Stimulated activated CD4-positive, alpha-beta T cell treated with anti-CD3 and anti-CD28 coated beads, Interleukin-15, amount 100 ng/mL, for 1 hour (primary cell): ENCODE measurements at places on chromosomes 6 and 20.
A peak's percentile ranks its signal among the peaks of the same experiment; 100 is the strongest.

- no peak for DNase-seq
These were observed 1.0 kb upstream of the CUL9 start for GRCh38 chr6:43180985-43181384.

- no peak for DNase-seq
These were observed 229.0 kb downstream of the FOXC1 start for GRCh38 chr6:1838604-1839213.

GRCh38 chr20:20658871-20659431, 53.5 kb downstream of the RALGAPA2 start:
- DNase-seq, result no peak

- no peak for DNase-seq
These were observed 2.9 kb downstream of the CHRNA4 start for GRCh38 chr20:63357921-63358905.

DNA sequence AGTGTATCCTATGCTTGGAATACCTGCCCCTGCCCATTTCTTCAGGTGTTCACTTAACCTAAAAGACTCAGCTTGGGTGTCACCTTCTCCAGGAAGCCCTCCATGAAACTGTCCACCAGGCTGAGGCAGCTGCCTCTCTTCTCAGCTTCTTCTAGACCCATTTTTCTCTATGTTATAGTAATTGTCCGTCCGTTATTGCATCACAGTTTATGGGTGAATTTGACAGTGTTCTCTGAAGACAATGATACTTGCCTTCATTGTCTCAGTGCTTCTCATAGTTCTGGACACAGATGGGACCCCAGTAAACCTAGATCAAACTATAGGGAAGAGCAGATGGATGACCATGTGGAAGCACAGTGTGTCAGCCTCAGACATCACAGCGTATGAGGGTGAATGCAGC, 238.0 kb upstream of the MOCS1 start:
- DNase-seq, result no peak

- no peak for DNase-seq
These were observed 3.1 kb upstream of the ZNF831 start for GRCh38 chr20:59160389-59161115.

GRCh38 chr6:13417954-13418353, 69.4 kb downstream of the GFOD1 start:
- DNase-seq, result no peak

- no peak for DNase-seq
These were observed 16.2 kb upstream of the TGM2 start for GRCh38 chr20:38181207-38181801.

GRCh38 chr6:118744261-118744941, 93.0 kb upstream of the CEP85L start:
- no peak for DNase-seq

- DNase-seq, result no peak
These were observed 38.5 kb downstream of the DLGAP4 start for GRCh38 chr20:36344517-36345132.

DNA sequence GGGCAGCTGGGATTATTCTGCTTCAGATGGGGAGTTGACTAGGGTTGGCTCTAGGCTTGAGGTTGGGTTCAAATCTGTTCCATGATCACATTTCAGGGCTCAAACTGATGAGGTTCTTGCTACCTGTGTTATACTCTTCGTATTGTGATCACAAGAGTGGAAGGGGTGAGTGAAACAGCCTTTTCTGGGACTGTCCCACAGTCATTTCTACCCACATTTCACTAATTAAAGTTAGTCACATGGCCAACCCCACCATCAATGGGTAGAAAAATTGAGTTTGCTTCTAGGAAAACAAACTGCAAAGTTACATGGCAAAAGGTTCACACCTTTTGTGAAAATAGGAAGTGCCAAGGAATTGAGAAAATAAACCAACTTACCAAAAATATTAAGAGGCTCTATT, 33.5 kb upstream of the BMP2 start:
- no peak for DNase-seq

GRCh38 chr20:63973636-63974401, 4.1 kb upstream of the ZNF512B start:
- peak; percentile 80 for DNase-seq

DNA sequence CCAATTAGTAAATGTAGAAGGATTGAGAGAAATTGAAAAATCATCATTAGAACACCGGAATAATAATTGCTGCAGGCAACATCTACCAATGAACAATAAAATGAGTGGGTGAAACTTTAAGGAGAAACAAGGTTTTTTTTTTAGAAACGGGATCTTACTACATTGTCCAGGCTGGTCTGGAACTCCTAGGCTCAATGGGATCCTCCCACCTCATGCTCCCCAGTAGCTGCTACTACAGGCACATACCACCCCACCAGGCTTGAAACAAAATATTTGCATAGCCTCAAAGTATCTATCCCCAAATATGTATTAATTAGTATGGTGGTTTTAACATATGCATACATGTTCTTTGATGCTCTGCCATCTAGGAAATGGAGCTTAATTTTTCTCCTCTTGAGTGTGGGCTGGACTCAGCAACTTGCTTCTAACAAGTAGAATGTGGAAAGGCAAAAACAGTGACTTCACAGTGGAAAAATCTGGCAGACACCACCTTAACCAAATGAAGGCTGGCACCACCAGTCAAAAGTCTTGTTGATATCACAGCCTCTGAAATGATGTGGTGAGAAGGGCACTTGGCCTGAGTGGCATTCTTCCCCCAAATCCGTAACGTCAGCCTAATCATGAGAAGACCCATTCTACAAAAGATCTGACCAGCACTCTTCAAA, 12.1 kb downstream of the NRSN2 start:
- no peak for DNase-seq

DNA sequence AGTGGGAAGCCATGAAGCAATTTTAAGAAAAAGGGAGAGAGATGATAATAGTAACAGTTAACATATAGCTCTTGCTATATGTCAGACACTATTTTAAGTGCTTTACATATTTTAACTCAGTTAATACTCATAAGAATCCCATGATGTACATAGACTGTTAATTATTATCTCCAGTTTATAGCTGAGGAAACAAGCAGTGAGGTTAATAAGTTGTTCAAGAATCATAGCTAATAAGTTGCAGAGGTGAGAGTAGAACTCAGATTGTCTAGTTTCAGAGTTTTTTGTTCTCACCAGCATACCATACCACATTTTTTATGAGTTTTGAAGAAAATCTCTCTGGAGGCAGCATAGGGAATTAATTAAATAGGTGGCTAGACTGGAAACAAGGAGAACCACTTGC, 144.6 kb upstream of the MMS22L start:
- DNase-seq, result no peak

DNA sequence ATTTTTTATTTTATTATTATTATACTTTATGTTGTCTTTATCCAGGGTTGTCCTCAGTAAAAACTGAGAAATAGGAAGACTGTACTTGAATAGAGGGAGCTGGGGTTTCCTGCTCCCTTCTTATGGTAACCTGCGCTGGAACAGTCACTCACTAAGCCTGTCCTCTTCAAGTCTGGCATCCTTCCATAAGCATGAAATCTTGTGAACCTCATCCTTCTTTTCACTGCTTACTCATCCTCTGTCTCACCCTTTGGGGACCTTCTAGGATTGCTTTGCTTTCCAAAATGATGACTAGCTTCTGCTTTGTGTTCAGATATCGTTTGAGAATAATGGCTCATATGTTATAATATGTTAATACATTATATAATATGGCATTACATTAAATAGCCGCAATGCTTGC, 90.6 kb downstream of the C6orf118 start:
- DNase-seq, result no peak

DNA sequence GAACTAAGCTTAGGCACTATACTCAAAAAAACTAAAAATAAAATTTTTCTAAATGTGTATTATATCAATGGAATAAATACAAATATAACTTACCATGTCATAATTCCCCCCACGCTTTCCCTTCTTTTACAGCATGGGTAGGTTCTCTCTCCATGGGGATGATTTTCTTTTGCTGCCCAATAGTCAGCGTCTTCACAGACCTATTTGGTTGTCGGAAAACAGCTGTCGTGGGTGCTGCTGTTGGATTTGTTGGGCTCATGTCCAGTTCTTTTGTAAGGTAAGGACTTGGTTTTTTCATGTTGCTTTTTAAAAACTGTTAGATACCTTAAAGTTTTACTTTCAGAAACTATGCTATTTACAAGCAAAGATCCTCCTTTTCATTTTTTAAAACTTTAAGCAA, 85.3 kb downstream of the SLC16A10 start:
- no peak for DNase-seq
